ENCODE measurements at places on chromosomes 5 and 9.
A peak's percentile ranks its signal among the peaks of the same experiment; 100 is the strongest.

DNA sequence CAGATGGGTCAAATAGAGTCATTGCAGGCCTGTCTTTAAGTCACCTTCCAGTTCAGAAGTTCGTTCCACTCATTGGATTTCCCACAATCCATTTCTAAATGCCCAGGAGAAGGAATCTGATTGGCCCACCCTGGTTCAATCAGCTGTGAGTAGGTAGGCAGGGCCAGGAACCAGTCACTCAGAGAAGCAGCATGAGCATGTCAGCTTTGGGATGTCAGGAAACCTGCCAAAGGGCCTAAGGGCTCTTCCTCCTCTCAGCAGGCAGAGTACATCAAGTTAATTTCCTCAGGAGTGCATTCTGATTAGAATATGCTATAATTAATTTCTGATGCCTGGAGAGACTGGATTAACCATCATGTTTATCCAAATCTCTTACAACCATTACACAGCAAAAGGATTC, 412.9 kb upstream of the CCNH start:
- DNase-seq = no peak

DNA sequence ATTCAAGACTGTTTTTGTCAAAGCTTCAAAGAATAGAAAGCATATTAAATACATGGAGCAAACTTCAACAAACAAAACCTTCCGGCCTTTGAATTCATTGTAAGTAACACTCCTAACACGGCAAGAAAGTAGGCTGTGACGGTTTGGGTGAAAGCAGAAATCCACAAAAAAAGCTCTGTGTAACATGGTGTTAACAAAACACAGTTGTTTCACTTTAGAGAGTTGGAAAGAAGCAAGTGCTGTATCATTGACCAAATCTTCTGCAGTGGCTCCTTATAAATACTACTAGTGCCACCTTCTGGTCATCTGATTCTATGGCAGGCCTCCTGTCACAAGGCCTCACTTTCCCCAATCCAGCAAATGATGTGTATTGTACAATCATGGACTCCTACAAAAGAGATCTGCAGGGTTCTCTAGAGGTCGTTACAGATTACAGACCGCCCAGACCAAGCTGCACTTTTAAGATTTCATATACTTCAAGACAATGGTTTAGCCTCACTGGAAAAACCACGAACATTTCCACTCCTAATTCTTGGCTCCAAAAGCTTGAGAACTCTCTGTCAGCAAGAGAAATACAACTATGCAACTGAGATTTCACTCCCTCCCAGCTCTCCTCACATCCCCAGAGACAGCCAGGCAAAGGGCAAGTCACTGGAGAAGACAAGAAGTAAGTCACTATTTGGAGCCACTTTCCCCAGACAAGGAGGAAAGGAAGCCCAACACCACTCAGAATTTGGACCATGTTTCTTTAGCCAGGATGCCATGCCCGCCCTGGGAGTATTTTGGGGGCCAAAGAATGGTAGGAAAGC, 196.2 kb downstream of the DTWD2 start:
- DNase-seq = peak; percentile 64

DNA sequence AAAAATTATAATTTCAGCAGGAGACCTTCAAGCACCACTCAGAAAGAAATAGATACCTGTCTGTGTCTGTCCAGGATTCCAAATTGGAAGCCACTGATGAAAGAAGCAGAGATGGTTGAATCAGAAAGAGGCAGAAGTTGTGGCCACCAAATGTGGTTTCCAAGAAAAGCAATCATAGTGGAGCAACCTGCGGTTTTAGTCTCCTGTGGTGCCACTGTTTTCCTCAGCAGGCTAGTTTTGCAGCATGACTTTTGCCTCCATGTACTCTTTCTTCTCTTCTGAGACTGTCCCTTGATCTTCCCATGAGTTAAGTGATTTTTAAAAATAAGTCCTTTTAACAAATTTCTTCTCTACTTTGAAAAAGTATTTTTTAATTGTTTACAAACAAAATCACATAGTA, 535.8 kb downstream of the CYLC2 start:
- DNase-seq = no peak

- no peak for DNase-seq
Measured at GRCh38 chr5:45105491-45105994, 296.8 kb downstream of the MRPS30 start.

- no peak for DNase-seq
Measured at GRCh38 chr5:107680799-107681198, 10.1 kb upstream of the EFNA5 start.
